Adipocyte (in vitro differentiated cells): ENCODE measurements at places on chromosomes 13 and 19.
A peak's percentile ranks its signal among the peaks of the same experiment; 100 is the strongest.

DNA sequence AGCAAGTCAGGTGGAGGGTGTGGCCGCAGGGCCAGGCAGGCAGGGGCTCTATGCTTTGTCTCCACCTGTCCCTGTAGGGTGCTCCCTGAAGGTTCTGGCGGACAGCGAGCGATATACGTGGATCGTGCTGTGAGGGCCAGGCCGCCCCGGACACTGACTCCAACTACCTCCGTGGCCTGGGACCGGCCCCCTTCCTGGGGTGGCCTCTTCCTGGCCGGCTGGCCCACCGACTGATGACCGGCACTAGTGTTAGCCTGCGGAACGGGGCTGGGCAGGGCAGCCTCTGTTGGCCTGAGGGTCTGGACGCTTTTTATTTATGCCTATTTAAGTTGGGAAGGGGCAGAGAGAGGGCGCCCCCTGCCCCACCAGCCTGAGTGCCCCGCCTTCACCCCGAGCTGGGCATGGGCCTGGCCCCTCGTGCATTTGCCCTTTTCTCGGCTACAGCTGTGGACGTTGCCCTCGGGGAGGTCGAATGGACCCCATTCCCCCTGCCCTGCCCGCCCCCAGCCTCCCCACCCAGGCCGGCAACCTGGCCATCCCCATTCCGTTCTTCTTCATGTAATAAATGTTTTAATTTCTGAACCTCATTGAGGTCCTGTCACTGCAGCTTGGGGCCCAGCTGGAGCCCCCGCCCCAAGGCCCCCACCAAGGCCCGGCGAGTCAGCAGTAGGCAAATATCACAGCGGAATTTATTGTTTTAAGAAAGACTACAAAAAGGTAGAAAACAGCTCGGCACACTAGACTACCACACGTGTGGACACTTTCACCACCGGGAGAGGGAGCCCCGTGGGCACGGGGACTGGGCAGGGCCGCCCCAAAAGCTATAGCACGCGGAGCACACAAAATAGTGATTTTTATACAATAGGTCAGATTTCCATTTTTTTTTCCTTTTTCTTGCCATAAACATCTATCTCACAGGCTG lies 8.8 kb downstream of the DCAF15 start:
- no peak for DNase-seq

GRCh38 chr13:100674572-100674871 lies at the start of gene TMTC4:
TMTC4 (minus strand) TSS chr13:100674795; CDS start chr13:100670362, 4,433 bp downstream.
- DNase-seq = no peak

DNA sequence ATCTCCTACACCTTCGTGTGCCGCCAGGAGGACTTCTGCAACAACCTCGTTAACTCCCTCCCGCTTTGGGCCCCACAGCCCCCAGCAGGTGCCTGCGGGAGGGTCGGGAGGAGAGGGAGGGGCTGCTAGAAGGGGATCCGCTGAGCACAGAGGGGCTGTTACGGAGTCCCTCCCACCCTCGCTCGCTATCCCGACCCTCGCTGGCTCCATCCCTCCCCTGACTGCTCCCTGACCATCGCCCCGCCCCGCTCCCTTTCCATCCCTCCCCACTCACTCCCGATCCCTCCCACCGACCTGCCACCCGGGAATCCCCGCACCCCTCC lies 780 bp downstream of the CD177 start:
- DNase-seq = no peak

DNA sequence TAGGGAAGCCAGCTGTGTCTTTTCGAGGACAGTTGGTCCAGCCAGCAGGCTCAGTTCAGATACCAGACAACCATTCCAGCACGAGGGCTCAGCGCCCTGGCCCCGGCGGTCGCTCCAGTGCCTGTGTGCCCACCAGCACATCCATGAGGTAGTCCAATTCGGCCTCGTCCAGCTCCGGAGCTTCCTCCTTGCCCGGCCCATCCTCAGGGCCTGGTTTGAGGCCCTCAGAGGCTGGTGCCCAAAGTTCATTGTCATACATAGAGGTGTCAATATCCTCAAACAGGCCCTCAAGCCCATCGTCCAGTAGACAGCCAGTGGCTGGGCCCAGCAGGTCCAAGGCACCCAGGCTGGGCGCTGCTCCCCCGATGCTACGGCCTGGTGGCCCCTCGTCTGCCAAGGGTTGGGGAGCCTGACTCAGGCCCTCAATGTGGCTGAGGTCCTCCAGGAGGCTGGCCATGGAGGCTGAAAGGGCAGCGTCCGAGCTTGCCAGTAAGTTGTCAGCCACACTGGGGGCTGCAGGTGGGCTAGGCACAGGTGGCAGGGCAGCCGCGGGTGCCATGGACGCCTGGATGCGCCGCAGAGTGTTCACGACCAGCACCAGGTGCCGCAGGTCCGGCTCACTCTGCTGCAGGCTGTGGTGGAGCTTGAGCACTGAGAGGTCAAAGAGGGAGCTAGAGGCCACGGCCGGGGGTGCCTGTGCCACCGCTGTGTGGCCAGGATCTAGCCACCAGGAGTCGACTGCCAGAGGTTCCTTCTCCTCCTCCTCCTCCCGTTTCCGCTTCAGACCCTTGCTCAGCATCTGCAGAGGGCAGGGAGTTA lies 2.8 kb downstream of the SERTAD1 start:
- no peak for DNase-seq

GRCh38 chr19:51027873-51028272 lies 1.5 kb upstream of the KLK11 start:
- no peak for DNase-seq

DNA sequence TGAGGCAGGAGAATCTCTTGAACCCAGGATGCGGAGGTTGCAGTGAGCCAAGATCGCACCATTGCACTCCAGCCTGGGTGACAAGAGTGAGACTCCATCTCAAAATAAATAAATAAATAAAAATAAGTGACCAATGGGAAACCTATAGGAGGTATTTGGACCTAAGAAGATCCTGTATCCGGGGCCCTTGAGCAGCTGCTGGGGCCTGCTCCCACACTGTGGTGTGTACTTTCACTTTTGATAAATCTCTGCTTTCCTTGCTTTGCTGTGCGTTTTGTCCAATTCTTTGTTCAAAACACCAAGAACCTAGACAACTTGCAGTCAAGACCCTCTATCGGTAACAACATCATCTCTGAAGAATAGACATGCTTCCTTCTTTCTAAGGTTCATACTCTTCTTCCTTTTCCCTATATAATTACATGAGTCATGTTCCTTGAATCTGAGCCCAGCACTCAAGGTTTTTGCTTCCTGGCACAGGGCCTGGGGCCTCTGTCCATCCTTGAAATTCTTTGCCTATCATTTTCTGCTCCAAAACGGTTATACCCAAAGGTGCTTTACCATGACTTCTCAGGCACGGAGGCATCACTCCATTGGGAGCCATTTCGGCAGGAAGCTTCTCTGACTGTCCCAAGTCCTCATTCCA lies 14.2 kb upstream of the PNMA8C start:
- peak; percentile 84 for DNase-seq

GRCh38 chr13:60095300-60095699 lies 68.4 kb downstream of the DIAPH3 start:
- DNase-seq = no peak

- DNase-seq = no peak
Observed at GRCh38 chr19:44666852-44667556, 4.3 kb upstream of the CEACAM19 start.

DNA sequence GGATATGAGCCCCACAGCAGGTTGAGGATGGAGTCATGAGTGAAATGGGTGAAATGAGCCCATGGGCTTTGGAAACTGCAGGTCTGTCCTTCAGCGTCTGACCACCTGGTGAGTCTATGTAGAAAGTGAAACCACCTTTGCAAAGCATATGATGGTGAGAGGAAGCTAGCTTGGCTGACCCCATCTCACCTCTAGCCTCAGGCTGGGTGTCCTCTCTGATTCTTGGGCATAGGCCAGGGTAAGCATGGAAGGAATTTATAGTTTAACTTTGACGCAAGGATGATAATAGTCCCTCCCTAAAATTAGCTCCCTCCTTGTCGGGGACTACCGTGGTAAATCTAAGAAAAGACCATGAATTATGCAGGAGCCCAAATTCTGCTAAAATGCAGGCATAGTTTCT lies 16.8 kb upstream of the PSG9 start:
- DNase-seq = no peak

DNA sequence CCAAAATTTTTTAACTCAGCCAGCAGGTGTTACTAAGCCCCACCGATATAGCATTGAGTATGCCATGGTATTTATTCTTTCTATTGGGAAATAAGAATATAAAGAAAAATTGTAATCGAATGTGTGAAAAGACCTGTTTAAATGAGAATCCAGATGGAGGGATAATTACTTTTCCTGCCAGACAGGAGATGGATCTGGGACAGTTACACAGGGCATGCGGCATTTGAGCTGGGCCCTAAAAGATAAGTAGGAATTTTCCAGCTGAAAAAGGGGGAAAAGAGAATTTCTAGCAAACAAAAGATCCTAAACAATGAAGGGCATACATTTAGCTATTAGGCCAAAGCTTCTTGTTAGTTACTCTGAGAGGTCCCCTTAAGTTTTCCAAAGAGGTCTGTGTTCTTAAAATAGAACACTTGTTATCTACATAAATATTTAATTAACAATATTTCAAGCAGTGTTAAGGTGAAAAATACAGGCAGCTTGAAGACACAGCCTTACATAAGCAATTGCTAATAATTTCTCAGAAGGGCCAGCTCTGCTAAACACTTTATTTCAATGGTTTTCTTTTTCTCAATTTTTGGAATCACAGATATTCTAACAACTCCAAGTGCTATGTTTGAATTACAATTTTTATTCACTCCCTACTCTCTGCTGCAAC lies 63.7 kb downstream of the TBC1D4 start:
- no peak for DNase-seq

- no peak for DNase-seq
Observed at GRCh38 chr13:24076636-24077035, 83.9 kb upstream of the SPATA13 start.

DNA sequence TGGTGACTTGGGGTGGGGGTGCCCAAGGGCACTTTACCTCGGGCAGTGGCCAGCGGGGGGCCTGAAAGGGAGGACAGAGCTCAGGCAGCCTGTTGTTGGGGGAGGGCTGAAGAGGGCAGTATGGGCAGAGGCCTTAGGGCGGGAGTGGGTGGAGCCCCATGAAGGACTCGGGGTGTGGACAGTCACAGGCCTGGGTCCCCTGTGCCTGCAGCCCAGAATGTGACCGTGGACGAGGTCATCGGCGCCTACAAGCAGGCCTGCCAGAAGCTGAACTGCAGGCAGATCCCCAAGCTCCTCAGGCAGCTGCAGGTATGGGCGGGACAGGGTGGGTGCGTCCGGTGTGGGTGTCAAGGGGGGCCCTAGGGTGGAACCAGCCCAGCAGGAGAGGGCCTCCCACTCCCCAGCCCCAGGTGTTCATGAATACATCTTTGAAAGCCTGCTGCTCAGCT lies 22.5 kb downstream of the NKPD1 start:
- DNase-seq = no peak

DNA sequence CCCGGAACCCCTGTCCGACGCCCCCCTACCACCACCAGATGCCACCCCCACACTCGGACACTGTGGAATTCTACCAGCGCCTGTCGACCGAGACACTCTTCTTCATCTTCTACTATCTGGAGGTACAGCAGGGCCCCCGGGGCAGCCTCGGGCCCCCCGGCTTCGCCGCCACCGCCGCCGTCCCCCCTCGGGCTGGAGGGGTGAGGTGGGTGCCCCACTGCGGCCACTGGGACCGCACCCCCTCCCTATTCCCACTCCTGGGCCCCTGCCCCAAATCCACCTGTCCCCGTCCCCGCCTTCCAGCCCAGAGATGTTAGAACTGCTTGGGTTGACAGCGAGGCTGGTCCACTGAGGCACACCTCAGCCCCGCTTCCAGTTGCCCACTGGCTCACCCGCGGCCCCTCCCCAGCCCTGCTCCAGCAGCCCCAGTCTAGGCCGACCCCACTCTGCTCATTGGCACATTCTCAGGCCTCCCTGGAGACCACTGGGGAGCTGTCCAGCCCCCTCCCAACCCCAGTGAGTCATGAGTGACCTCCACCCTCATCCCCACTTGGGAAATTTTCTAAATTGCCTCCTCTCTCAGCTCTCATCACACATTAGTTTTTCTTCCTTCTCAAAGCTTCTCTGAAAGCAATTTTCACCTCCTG lies 6.5 kb downstream of the LENG1 start:
- DNase-seq = no peak

DNA sequence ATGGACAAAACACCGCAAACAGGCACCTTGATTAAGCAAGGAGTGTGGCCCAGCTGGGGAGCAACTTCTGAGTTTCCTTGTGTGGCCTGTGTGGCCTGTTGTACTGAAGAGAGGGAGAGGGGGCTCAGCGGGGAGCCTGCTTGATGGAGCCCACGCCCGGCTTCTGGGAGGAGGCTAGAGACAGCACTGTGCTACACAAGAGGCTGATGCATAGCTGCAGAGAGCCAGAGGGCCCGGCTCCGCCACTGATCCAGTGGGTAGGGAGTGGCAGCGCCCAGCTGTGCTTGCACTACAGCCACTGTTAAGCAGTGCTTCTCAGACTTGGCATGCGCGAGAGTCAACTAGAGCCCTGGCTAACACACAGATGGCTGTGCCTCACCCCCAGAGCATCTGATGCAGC lies 19.0 kb downstream of the LYL1 start:
- DNase-seq = no peak

DNA sequence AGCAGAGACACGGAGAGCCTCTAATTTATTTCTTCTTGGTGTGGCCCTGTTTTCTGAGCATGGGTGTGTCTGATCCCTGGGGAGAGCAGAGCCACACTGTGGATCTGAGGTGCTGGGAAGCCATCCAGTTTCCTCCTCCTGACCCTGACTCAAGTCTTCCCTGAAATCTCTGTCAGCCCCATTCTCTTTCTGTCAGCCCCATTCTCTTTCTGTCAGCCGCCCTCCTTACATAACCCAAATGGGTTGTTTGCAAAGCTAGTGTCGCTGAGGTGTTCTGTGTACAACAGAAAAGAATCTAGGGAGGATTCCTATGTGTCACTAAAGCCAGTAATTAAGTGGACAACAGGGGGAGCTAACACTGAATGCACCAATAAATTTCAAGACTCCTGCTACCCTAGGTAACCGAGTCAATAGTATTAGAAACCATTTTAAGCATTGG lies 50.2 kb downstream of the LRCH1 start:
- DNase-seq = no peak

GRCh38 chr19:46015687-46016425 lies 7.0 kb downstream of the PGLYRP1 start:
- DNase-seq = peak; percentile 23

DNA sequence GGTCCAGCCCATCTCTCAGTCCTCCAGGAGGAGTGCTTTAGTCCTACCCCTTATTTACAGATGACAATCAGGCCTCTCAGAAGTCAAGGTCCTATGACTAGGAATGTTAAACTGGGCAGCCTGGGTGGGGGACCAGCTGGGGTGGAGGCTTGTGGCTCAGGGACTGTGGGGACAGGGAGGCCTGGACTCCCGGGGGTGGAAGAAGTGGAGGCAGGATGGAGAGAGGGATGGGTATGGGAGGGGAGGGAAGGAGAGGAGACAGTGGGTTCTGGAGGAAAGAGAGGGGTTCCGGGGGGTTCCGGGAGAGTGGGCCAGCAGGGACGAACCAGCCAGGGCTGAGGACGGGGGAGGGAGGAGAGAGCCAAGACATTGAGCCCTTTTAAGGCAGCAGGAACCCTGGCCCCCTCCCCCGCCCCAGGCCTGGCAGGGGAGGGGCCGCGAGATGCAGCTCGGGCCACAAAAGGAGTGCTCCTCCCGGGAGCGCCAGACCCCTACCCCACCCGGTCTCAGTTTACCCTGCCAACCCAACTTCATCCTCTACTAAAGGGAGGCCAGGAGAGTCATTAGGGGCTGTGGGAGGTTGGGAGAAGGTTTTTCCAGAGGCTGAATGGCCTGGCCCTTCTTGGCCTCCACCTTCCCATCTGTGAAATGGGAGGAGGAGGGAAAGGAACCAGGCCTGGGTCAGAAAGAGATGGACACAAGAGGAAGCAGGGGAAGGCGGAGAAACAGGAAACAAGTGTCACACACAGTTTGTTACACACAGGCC lies 1.7 kb downstream of the DMPK start:
- no peak for DNase-seq
